ENCODE measurements at places on chromosomes 6 and 20.

DNA sequence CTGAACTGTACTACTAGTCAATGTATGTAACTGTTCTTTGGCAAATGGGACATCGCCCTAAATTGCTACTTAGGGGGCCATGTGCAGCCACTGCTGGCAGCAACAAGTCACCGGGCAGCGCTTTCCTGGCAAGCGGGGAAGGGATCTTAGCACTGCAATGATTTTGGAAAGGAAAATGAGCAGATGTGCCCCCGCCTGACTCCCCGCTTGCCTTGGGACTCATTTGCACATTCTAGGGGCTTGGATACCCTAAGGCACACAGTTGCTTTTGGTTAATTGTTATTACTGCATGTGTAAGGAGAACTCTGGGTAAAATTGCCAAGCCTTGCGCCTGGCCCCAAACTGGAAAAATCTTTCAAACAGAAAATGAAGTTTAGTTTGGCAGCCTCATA, 32.2 kb downstream of the CD83 start:
- no peak for DNase-seq

DNA sequence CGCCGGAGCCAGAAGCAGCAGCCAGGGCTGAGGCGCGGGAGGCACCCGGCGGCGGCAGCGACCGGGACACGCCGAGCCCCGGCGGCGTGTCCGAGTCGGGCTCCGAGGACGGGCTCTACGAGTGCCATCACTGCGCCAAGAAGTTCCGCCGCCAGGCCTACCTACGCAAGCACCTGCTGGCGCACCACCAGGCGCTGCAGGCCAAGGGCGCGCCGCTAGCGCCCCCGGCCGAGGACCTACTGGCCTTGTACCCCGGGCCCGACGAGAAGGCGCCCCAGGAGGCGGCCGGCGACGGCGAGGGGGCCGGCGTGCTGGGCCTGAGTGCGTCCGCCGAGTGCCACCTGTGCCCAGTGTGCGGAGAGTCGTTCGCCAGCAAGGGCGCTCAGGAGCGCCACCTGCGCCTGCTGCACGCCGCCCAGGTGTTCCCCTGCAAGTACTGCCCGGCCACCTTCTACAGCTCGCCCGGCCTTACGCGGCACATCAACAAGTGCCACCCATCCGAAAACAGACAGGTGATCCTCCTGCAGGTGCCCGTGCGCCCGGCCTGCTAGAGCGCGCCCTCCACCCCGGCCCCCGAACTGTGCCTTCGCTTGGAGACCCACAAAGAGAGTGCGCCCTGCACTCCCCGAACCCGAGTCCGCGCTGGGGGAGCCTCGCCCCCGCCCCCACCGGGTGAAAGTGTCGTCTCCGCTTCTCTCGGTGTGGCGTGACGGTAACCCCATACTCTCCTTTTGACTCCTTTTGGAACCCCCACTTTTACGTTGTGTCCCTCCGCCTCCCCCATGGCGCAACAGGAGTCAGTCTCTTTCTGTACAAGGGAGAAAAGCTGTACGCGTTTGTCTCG, 1.6 kb downstream of the INSM1 start:
- DNase-seq, result peak; percentile 54

DNA sequence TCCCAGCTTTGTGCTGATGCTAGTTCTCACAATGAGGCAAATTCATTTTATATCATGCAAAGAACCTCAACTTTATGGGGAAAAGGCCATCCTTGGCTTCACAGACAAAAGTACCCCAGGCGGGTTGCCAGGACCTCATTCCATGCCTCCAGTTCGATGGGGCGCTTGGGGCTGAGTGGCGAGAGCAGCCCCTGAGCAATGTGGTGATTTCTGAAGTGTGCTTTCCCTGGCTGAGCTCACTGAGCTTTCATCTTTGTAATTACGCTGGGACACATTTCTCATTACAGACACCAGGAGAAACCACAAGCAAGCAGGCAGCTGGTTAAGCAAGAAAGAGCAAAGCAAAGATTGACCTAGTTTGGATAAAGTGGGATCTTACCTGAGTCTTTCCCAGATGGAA, 301.5 kb upstream of the CDH4 start:
- DNase-seq, result no peak

- no peak for DNase-seq
These were observed 37.4 kb downstream of the PLAGL1 start for GRCh38 chr6:143970456-143971218.

DNA sequence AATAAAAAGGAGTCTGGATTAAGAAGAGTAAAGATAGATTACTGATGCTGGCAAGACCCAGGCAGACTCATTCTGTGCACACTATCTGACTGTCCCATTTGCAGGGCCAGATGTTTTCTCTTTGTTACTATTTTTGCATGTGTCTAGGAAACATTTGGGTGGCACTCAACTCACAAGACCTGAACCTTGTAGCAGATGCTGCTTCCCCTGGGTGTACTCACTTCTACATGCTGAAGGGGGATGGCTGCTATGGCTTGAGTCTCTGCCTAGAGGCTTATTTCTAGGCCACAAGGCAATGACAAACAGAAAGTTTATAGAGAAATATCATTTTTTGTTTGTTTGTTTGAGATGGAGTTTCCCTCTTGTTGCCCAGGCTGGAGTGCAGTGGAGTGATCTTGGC, 351.4 kb downstream of the FOXA2 start:
- no peak for DNase-seq

DNA sequence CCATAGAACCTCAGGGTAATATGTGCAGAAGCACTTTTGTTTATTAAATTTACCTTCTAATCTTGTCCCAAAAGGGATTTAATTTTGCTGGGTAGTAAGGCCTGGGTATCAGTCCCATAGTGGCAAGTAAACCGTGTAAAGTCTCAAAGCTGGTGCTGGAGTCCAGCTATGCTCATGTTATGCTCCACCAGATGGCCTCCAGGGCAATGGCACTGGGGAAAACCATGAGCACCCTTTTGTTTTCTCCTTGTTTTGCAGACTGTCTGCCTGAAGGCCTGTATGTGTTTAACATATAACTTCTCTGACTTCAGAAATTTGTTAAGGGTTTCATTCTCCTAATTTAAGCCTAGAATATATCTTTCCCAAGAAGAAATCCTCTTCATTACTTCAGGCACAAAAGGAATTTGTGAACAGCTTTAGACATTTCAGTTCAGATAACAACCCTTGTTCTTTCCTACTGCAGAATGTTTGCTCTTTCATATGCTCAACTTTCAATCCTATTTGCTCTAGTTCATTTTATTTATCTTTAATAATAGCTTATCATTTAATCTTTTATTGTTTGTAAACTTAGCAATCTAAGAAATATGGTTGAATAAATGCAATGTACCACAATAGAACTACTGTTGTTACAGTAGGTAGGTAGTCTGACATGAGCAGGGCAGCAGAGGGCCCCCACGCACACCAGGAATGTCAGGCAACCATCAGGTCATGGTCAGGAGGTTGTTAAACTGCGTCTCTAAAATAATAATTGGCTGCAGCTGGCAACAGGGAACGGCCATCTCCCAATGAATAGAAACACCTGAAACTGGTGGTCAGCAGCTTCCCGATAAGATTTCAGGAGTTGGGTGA, 162.8 kb downstream of the TENT5A start:
- DNase-seq, result peak; percentile 19

GRCh38 chr6:74369556-74369993, 673.6 kb downstream of the CD109 start:
- DNase-seq, result no peak

DNA sequence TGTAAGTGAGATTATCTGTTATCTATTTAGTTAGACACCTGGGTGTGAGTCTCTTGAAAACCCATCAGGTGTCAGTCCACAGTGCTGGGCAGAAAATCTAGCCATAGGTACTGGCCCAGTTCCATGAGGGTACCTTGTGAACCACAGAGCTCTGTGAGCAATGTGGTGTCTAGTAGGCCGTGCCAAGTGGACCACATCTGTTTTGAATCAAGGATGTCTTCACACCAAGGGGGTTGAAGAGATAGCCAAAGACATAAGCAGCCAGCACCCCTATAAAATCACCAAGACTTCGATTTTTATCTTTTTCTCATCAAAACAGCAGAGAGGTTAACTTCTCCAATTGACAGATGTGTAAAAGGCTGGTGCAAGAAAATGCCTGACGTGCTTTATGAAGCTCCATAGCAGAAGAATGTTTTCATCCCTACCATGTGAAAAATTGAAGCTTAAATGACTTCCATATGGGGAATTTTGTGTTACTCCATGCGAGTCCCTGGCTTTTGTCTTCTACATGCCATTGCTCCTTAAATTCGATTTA, 368.7 kb downstream of the HAO1 start:
- no peak for DNase-seq

GRCh38 chr6:37862992-37863391, 43.5 kb downstream of the ZFAND3 start:
- no peak for DNase-seq

DNA sequence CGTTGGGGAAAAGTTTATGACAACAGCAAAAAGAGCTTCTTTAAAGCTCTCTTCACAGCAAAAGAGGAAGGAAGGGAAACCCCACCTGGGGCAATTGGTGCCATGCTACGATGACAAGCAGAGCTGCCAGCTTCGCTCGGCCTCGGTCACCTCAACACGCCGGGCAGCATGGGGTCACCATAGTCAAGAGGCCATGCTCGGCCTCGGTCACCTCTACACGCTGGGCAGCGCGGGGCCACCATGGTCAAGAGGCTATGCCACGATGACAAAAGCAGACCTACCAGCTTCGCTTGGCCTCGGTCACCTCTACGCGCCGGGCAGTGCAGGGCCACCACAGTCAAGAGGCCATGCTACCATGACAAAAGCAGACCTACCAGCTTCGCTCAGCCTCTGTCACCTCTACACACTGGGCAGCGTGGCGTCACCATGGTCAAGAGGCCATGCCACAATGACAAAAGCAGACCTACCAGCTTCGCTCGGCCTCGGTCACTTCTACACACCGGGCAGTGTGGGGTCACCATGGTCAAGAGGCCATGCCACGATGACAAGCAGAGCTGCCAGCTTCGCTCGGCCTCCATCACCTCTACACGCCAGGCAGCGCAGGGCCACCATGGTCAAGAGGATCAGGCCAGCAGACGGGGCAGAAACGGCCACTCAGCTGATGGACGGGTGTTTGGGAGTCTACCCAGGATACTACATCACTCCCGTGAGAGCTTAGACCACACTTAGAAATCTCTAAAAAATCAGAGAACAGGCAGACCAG, 12.1 kb downstream of the APMAP start:
- DNase-seq, result no peak

DNA sequence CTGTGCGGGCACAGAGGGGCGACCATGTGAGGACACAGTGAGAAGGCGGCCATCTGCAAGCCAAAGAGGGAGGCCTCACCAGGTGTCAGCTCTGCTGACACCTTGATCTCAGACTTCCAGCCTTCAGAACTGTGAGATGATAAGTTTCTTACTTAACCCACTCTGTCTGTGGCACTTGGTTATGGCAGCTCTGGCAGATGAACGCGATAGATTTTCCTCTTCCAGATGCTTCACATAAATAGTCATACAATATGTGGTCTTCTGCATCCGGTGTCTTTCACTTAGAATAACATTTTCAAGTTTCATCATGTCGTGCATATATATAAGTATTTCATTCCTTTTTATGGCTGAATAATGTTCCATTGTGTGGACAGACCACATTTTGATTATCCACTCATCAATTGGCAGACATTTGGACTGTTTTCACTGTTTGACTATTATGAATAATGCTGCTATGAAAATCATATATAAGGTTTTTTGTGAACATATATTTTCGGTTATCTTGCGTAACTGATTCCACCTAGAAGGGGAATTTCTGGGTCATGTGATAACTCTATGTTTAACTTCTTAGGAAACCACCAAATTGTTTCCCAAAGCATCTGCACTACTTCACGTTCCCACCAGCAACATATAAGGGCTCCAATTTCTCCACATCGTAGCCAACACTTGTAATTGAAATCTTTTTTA, 30.2 kb downstream of the PRR18 start:
- no peak for DNase-seq

- DNase-seq, result no peak
These were observed 13.4 kb downstream of the ZNF335 start for GRCh38 chr20:45958593-45958992.

DNA sequence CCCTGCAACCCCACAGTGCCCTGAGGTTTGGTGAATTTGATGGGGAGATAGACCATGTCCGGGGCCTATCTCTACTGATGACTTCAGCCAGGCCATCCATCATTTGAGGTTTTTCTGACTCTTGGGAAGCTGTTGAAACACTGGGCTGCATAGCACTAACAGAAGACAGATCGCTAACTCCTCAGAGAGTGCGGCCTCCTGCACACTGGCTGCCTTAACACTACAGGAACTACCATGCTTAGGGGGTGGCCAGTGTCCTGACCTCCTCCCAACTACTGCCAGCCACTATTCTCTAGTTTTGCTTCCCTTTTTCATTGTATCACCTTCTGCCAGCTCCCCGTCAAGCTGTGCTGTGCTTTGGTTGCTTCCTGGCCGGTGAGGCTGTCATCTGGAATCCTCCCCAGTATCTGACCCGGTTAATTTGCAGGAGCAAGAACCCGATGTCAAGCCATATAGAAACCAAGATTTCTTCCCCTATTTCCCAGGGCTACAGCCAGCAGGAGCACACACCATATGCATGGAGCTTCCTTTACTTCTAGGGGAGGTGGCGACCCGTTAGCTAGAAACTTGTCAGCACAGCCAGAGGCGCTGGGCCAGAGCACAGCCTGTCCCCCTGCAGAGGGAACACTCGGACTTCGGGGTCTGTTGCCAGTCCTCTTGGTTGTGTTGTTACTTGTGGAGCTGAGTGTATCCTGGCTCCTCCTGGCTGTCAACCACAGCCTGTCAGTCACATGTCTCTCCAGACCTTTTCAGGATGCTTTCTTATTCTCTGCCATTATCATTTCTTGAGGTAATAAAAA, 57.3 kb upstream of the TRAF3IP2 start:
- no peak for DNase-seq

DNA sequence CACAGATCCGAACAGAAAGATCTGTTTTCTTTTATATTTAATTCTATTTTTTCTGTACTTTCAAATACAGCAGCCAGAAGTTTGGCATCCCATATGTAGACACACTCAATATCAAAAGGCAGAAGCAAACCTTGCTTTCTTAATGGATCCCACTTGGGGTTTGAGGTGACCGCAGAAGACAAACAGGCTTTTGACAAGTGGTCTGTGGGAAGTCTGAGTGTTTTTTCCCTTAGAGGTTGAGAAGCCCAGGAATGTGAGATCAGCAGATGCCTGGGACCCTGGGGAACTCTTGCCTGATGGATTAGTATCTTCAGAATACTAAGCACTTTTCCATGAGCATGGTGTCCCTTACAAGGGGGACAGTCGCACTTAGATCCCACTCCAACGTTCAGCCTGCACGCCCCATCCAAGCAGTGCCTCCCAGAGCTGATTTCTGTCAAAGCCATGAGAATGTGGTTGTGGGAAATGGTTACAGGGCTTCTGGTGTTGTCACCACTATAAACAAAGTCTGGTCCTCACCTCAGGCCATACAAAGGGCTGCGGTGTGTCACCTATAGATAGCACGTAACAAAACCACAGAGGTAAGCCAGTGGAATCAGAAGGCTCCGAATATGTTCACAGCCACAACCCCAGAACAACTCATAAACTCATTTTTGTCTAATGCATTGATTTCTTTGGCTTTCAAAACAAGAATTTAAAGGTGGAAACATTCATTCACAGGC, 12.7 kb downstream of the IL17F start:
- DNase-seq, result no peak

DNA sequence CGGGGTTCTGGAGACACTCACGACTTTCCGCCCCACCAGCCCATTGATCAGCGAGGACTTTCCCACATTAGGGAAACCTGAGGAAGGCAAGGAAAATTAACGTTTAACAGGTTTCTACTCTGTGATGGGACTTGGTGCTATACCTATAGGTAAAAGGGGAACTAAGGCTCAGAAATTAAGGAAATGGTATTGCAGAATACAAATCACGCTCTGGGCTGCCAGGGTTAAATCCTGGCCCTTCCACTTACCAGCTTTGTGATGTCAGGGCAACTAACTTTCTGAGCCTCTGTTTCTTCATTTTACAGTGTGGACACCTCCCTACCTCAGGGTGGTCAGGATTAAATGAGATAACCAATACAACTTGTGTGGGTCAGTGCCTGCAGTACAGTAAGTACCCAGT, 8.8 kb downstream of the GNL1 start:
- DNase-seq, result no peak
